ENCODE measurements at places on chromosomes 5 and 9. TPM values are rescaled to one million over a fixed set of nuclear protein-coding genes. Genes with fewer than 3 reads are reported as not detected.

NMUR2 gene
- 0.87 TPM for total RNA-seq

ZBTB6 gene
- 4.0 TPM for total RNA-seq

CD274 gene
- total RNA-seq = 15.5 TPM

MYO10 gene
- total RNA-seq = 76.9 TPM

KIF4B gene
- 0.23 TPM for total RNA-seq

ZNF366 gene
- 33.7 TPM for total RNA-seq

SLC22A4 gene
- 25.0 TPM for total RNA-seq

ODF2 gene
- total RNA-seq = 36.9 TPM

PCA3 gene
- total RNA-seq = not detected

KCNMB1 gene
- not detected for total RNA-seq

ZFP37 gene
- total RNA-seq = 0.64 TPM

NME5 gene
- 5.8 TPM for total RNA-seq

TAF11L4 gene
- total RNA-seq = not detected

DNA sequence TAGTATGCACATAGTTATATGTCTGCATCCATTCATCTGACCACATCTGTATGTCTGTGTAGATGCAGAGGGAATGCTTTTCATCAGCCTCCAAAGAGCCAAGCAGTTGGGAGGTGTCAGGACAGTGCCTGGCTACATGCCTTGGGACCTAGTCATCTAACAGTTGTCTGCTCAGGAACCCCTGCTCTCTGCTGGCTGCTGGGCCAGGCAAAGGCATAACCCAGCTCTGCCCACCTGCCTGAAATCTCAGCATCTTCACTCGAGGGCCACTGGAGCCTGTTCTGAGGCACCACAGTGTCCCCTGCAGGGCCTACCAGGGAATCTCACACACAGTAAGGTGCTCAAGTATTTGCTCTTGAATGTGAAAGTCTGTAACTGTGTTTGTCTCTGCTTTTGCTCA is 3.7 kb downstream of the C9orf50 start:
- no peak for DNase-seq

- DNase-seq = peak; percentile 29
Measured at GRCh38 chr9:98523231-98523901, 185.4 kb downstream of the GABBR2 start.

DNA sequence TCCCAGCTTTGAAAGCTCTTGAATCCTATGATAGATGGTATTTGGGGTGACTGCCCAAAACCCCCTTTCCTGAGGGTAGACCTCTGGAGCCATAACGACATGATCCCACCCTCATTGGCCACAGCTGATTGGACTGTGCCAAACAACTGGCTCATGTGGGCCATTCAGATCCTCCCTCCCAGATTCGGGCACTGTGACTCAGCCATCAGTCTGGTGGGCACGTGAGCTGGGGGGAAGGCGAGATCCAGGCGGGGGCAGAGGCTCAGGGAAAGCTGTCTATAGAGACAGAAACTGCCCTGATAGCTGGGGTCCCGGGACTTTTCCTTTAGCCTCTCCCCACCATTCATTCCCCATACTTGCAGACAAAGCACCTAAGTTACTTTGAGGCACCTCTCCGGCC is 15.1 kb upstream of the NCS1 start:
- no peak for DNase-seq

DNA sequence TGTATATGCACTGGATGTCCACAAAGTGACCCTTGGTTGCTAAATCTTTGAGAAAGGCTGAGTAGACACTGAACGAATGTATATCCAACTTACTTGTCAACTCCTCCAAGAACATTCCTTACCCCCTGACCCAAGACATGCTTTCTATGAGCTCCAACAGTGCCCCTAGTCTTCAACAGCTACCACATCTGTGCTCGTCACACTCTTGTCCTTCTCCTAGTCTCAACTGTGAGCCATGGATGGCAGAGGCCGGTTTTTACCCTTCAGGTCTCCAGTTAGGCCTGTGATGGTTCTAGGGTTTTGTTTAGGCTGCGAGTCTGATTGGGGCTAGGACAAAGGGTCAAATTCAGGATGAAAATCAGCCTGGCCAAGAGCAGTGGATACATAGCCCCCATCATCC is 19.0 kb upstream of the GPX3 start:
- DNase-seq = no peak

DNA sequence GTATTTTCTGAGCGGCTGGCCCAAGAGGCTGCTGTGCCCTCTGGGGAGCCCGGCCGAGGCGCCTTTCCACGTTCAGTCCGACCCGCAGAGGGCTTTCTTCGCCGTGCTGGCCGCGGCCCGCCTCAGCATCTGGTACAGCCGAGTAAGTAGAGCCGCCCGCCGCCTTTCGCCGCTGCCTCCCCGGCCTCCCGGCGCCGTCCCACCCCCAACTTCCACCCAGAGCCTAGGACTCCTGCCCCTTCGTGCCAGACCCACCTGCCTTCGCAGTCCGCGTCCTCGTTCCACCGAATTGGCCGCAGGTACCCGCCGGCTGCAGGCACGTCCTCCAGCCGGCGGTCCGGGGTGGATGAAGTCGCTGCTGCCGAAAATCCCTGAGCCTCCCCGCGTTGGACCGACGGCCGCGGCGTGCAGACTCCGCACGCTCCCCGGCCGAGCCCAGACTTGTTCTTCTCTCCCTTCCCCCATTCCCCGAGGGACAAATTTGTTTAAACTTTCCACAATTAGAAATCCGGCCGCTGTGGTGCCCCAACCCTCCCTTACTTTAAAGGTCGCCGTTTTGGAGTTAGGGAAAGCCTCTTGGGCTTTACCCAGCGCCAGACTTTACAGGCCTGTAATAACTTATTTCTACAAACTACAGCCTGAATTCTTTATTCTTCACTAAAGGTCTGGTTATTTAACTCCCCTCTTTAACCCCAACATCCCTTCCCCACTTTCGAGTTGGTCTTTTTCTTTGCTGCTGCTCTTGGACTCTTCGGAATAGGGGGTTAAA is 589 bp downstream of the RIC1 start:
- DNase-seq = no peak

DNA sequence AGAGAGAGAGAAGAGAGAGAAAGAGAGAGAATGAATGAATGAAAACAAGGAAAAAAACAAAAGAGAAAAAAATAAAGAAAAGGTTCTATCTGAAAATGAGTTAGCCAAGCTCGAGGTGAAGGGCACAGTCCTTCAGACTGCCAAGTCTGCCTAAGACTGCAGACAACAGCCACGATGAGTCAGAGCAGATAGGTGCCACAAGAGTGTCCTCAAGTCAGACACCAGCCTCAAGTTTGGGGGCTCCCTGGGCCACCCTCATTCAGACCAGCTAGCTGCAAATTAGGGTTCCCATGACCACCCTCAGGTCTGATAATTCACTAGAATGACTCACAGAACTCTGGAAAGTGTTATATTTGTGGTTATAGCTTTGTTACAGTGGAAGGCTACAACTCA is 13.9 kb upstream of the HABP4 start:
- DNase-seq = no peak

DNA sequence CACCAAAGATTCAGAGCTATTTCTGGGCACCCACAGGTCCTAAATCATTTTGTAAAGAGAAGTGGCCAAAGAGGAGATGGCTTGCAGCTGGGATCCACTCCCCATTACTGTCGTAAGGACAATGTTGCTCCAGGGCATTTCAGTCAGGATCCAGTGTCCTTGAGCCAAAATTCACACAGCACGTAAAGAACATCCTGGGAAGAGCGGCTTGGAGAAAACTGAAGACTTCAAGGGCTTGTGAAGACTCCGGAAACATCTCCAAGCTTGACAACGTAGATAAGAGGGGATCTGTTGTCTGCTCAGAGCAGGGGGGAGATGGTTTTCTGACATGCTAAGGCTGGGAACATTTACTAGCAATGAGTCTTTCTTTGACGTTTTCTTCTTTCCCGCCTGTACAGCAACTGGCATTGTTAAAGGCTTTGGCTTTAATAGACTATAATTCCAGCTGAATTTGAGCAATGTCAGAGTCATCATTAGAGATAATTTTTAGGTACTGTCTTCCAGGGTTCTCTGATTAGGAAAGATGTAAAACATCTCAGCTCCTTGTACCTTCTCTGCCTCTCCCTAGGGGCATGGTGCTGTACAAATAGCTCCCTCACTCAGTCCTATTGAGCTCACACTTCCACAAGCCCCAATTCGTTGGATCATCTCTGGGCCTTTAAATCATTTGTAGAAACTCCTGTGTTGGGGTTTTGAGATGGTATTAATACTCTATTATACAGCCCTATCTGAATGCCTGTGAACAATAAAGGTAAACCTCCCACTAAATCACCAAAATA is 39.7 kb downstream of the EGFLAM start:
- no peak for DNase-seq

DNA sequence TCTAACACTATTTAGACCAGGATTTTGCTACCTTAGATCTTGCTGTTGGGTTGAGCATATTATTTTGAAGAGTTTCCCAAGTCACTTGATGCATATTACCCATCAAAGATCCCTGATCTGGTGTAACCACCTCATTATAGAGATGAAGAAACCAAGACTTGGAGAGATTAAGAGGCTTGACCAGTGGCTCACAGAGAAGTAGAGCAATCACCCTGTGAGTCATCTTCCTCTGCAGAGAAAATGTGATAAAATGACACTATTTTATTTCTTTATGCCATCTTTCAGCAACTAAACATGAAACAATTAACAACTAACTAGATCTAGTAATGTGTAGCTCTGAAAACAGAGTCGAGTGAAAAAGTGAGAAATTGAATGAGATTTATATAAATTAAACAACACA is 76.1 kb downstream of the KIF4B start:
- DNase-seq = no peak

- no peak for DNase-seq
Measured at GRCh38 chr5:155768332-155768731, 558.6 kb upstream of the SGCD start.

DNA sequence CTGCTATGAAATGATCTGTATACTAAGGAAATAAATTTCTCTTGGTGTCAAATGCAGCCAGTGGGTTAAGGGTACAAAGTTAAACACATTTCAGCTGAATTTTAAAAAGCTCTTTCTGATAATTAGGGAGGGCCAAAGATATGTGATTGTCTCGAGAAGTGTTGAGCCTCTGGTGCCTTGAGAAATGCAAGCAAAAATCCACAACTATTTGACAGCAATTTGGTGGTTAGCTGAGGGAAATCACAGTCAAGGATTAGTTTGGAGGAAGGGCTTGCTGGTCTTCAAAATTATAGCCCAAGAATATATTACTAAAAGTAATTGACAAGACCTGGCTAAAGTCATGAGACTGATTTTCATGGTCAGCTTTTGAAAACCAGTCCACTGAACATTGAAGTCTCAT is 255.7 kb upstream of the PPP1R2B start:
- no peak for DNase-seq

DNA sequence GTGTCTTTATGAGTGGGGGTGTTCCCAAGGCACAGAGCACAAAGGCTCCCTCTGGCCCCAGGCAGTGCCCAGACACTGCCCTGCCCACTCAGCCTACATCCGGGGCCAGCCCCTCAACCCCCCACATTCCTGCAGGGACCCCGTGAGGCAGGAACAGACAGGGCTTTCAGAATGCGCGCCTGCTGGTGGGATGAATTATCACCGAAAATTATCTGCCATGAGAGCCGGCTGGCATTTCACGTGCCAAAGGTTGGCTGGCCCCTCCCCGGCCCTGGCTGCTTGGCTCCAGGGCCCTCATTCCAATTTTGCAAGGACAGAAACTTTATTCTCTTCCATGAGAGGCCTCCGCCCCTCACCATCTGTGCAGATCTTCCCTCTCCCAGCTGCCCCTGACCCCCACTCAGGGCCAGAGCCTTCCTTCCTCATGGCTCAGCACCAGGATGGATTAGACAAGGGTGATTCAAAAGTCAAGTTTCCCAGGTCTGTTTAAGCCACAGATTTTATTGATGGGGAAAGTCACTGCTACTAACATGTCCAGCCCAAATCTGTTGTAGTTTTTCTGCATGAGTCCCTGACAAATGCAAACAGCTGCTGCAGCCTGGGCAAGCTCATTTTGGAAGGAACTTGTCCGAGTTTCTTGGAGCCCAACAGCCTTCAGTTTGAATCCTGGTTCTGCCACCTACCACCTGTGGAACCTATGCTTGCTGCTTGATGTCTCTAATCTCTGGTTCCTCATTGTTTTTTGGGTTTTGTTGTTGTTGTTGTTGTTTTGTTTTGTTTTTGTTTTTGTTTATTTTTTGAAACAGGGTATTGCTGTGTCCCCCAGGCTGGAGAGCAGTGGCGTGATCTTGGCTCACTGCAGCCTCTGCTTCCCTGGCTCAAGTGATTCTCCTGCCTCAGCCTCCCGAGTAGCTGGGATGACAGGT is 32.3 kb upstream of the WDR38 start:
- DNase-seq = no peak

- no peak for DNase-seq
Measured at GRCh38 chr9:26833792-26834191, 58.8 kb downstream of the CAAP1 start.

GRCh38 chr5:179126506-179126991 is 66.4 kb downstream of the ZNF354C start:
- DNase-seq = no peak

- DNase-seq = no peak
Measured at GRCh38 chr9:111992523-111992922, 95.9 kb downstream of the UGCG start.

GRCh38 chr9:79213417-79214125 is 358.2 kb upstream of the TLE4 start:
- no peak for DNase-seq

Measured in glomerular endothelial cell (primary cell).